ENCODE measurements at places on chromosomes 6 and 20.

DNA sequence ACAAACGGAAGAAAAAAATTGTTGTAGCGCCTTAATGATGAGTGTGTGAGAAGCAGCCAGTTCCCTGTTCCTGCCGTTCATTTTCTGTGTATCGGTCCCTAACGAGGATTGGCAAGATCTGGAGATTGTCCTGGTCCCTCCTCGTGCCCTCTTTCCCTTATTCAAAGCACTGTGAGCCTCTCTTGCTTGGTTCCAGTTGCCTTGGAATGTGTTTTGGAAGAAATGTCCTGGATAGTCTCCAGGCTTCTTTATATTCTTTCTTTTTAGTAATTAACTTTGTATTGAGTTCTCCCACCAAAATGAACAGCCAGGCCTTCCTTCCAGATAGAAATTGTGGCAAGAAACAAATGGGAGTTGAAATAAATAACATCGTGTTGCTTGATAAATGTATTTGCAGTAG lies 348.3 kb downstream of the CDH26 start:
- ATAC-seq, result no peak

GRCh38 chr6:129181001-129181400 lies 298.1 kb downstream of the LAMA2 start:
- no peak for ATAC-seq

- no peak for ATAC-seq
Observed at GRCh38 chr6:67606906-67607828, 1027.9 kb upstream of the ADGRB3 start.

GRCh38 chr20:2178318-2179232 lies 76.9 kb downstream of the STK35 start:
- ATAC-seq, result no peak

GRCh38 chr6:410555-411395 lies 19.2 kb downstream of the IRF4 start:
- no peak for ATAC-seq

- no peak for ATAC-seq
Observed at GRCh38 chr6:16067568-16067967, 61.3 kb upstream of the MYLIP start.

DNA sequence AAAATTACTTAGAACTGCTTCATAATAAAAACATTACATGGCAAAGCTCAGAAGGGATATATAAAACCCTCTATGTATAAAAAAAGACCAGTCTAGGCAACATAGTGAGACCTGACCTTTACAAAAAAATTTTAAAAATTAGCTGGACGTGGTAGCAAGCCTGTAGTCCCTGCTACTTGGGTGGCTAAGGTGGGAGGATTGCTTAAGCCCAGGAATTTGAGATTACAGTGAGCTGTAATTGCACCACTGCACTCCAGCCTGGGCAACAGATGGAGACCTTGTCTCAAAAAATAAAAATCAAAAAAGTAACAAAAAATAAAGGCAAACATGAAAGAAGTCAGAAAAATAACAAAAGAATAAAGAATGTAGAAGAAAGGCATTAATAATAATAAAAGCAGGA lies 21.5 kb upstream of the TPD52L1 start:
- ATAC-seq, result no peak

DNA sequence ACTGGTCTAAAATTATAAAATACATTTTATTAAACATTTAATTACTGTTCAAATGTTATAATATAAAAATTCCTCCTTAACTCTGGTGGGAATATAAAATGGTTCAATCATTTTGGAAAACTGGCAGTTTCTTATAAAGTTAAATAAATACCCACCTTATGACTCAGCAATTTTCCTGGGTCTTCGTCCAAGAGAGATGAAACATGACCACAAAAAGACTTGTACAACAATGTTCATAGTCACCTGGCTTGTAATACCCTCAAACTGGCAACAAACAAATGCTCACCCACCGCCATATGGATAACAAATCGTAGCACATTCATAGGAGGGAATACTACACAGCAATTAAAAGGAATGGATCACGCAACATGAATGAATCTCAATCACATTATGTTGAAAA lies 66.0 kb upstream of the RIN2 start:
- ATAC-seq, result no peak

DNA sequence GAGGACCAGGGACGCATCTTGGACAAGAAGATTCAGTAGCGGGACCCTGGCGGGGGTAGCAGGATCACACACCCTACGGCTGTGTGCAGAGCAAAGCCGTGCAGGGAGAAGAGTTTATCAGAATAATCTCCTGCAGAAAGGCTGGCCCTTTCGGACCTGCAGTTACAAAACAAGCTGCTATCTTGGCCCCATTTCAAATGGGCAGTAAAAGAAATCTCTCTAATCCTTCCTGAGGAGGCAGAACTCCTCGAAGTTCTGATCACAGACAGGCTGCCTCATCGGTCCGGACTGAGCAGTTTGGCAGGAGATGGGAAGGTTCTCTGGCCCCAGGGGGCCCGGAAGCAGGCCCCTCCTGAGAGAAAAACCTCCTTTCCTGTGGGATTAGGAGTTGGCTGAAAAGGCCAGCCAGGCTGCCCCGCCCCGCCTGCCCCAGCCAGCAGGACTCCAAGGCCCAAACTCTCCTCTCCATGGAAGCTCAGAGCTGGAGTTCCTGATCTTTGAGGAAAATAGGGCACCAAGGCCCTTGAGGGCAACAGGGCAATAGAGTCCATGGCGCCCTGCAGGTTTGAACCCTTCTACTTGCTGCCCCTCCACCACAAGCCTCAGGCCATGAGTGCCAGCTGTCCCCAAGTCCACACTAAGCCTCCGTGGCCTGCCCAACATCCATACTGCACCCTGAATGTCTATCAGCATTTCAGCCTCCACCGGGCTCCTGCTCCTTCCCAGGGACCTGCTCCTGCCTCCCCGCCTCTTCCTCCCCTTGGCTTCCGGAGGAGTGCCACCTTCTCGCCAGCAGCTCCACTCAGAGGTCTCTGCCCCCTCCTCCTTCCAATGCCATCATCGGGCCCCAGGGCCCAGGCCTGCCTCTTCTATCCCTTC lies 141.3 kb downstream of the PREX1 start:
- ATAC-seq, result no peak

DNA sequence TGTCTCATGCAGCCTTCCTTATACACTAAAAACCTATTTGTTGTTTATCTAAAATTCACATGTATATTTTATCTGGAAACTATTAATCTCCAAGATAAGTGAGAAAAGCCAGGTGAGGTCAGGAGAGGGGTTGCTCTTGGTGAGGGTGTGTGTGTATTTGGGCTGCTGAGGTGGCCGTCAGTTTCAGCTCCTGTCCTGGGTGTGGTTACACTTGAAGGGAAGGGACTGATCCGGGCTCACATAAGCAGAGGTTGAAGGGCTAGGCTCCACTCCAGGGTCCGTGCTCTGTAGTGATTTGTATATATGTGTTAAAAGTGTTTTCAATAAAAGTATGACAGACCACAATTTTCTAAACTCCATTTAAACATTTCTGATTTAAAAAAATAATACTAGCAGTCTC lies 13.5 kb upstream of the SNAI1 start:
- no peak for ATAC-seq

- no peak for ATAC-seq
Observed at GRCh38 chr20:31473331-31474096, 1.4 kb downstream of the DEFB124 start.

GRCh38 chr20:37498066-37498665 lies 22.9 kb upstream of the NNAT start:
- ATAC-seq, result peak; percentile 59

GRCh38 chr6:12342664-12343063 lies 52.5 kb downstream of the EDN1 start:
- ATAC-seq, result no peak

GRCh38 chr6:15288856-15289255 lies 43.0 kb downstream of the JARID2 start:
- no peak for ATAC-seq

GRCh38 chr6:13360671-13361540 lies 32.6 kb upstream of the TBC1D7 start:
- no peak for ATAC-seq

GRCh38 chr6:40932366-40932765 lies 106.7 kb downstream of the UNC5CL start:
- ATAC-seq, result no peak

DNA sequence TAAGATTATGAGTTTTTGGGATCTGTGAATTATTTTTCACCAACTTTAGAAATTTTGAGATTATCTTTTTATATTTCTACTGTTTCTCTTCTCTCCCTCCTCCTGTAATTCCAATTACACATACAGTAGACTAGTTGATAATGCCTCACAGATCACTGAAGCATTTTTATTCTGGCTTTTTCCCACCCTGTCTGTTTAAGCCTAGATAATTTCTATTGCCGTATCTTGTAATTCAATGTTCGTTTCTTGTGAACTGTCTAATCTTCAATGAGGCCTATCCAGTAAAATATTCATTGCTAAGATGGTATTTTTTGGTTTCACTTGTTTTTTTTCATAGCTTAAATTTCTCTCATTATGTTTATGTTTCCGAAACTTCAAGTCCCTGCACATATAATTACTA lies 12.0 kb downstream of the MDN1 start:
- ATAC-seq, result no peak

- ATAC-seq, result no peak
Observed at GRCh38 chr6:157059781-157060180, 263.5 kb downstream of the TMEM242 start.

- ATAC-seq, result peak; percentile 77
Observed at GRCh38 chr6:30849903-30850651, 34.2 kb upstream of the DDR1 start.

DNA sequence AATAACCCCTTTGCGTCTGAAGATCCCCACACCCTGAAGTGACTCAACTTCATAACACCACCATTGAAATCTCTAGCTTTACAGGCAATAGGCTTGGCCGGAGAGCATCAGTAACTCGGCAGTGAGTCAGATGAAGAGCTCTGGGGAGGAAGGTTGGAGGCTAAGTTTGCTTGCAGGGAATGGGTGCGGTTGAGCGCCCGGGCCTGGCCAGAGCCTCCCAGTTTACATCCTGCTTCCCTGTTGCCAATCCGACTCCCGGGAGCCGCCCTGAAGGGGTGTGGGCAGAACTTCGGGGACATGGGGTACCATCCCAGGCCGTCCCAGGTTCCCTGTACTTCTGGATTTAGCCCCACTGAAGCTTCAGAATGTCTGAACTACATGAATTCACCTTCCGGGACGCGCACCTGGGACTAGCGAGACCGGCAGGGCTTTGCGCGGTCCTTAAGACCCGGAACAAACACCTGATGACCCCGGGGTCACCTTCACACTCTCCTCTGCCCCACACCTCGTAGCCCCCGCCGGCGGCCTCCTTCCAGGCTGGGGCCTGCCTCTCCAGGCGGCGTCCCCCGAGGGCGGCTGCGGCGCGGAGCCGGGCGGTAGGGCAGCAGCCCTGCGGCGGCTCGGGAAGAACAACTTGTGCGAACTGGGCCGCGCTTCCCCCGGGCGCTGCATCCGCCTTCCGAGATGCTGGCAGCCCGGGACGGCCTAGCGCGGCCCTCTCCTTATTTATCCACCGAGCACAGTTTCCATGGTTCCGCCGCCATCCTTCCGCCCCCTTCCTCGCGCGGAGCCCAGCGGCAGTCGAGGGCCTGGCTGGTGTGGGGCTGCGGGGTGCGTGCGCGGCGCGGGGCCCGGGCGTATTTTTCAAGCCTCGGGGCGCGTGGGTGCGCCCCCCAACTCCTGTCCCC lies 56.6 kb upstream of the RREB1 start:
- ATAC-seq, result peak; percentile 12

DNA sequence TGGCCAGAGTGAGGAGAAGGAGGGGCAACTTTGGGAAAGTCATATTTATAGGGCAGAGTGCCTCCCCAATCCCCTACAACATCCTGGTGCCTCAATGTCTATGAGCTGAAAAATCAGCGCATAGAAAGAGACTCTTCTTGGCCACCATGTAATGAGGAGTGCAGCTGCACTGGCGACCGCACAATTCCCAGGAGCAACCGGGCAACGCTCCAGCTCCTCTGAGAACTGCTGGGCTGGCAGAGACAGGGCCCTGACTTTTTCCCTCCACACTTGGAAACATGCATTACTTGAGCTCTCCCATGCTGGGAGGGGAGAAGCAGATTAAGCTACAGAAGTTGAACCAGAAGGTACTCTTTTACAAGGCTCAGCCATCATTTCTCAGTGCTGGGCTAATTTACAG lies 31.4 kb upstream of the MARCKS start:
- ATAC-seq, result peak; percentile 91

GRCh38 chr6:25434921-25435320 lies 155.7 kb downstream of the CARMIL1 start:
- ATAC-seq, result no peak

DNA sequence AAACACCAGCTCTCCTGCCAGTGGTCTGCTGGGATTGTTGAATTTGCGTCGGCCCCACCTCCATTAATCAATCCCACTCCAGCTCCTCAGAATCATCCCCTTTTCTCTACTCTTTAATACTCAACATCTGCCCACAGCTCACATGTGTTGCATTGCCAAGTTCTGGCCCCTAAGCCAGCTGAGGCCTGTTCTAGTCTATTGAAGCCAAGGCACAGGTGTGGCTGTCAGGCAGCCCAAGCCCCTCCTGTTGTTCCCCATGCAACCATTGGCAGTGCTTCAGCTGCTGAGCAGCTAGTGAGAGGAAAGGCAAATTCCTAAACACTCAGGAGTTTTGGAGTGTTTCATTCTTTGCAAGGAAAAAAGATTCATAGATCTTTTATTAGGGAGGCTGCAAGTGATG lies 128.0 kb upstream of the NT5E start:
- ATAC-seq, result no peak

- no peak for ATAC-seq
Observed at GRCh38 chr6:79657238-79657637, 26.1 kb downstream of the SH3BGRL2 start.

DNA sequence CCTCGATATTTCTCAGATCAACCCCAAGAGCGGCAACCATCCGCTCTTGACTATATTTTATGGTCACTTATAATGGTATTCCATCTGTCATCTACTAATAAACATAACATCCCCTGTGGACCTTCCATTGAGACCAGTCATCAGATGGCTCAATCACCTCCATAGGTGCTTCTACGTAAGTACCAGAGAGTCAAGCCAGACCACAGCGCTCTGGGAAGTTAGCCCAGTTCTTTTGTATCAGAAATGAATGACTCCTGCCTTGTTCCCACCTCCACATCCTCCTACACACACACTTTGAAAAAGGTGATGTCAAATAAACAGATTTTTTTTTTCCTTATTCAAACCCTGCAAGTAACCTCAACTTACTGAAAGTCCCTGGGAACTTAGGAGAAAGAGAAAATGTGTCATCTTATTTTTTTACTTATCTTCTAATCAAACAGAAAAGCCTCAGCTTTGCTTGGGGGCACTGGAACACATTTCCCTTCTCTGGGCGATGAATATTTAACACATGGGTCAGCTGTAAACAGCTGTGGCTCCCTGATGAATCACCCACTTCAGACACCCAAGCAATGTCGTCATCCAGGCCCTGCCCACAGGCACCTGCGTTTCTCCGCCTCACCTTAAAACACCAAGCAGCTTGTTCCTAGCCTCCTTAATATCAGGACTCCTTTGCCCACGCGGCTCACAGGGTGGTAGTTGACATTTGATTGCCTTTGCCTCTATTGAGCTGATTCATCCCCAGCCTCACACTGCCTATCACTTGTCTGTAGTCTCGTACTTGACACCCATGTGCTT lies 121.4 kb upstream of the LY86 start:
- no peak for ATAC-seq

DNA sequence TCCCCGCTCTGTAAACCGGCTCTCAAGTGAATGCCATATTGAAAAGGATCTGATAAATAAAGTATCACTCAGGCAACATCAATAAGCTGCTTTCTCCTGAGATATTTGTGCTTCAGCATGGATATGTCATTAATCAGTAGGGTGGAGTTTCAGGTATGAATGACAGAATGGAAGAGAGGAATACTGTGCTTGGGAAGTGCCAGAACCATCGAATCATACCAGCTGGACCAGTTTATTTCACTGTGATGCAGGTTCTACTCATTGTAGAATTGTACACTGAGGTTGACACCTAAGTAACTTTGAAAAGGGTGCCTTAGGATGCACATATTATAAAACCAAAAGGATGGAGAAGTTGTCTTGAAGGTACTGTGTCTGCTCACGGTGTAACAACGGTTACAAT lies 17.9 kb upstream of the TBC1D7 start:
- no peak for ATAC-seq
